Calu3 (cell line): ENCODE measurements at places on chromosomes 13 and 19.

GRCh38 chr13:69040898-69041297 lies 1066.7 kb upstream of the ATXN8OS start:
- no peaks in the 10 kb centered on the region for H3K36me3 ChIP-seq
- H3K27me3 ChIP-seq, result no peaks in the 10 kb centered on the region
- H3K4me1 ChIP-seq, result no peaks in the 10 kb centered on the region
- no peak for DNase-seq
- no peak overlapping the region for H3K4me3 ChIP-seq

DNA sequence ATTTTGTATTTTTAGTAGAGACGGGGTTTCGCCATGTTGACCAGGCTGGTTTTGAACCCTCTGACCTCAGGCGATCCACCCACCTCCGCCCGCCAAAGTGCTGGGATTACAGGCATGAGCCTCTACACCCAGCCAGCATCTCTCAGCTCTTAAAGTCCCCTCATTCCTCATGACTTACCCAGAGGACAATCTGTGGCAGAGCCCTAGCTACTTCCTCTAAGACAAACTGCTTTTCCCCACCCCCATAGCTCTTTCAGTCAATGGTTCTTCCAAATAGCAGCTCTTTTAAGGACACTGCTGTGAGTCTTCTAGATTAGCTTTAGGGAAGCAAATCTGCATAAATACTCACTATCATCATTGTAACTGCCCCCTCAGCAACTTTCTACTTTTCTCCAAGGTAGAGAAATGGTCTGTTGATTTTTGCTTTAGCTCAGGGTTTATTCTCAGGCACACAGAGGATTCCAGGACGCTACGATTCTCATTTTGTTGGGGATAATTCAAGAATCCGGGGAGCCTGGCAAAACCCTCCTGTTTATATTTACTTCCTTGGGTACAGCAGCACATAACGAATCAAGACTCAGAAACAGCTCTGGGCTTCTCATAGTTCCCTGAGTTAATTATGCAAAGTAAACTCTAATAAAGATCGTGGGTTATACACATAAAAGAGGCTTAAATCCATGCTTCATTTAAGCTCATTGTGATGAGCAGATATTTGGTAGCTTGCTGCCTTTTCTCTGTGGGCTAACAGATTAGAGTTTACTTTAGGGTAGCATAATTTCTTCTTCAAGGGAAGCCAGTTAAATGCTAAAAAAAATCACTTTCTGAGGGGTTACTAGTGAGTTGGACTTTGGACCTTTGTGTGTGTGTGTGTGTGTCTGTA lies 357.4 kb downstream of the TDRD3 start:
- H3K4me1 ChIP-seq, result no peaks in the 10 kb centered on the region
- no peak overlapping the region for H3K4me3 ChIP-seq
- no peaks in the 10 kb centered on the region for H3K36me3 ChIP-seq
- H3K27ac ChIP-seq, result no peak overlapping the region

- peaks cover 33% of the 10 kb centered on the region for H3K4me1 ChIP-seq
- peak overlapping the region; percentile 86 for H3K27ac ChIP-seq
- peak; percentile 77 for DNase-seq
- peaks cover 39% of the 10 kb centered on the region for H3K36me3 ChIP-seq
- peak overlapping the region; percentile 66 for H3K4me3 ChIP-seq
These were observed 2.7 kb downstream of the UHRF1 start for GRCh38 chr19:4911786-4912672.

- H3K4me1 ChIP-seq, result no peaks in the 10 kb centered on the region
- H3K4me3 ChIP-seq, result no peak within 1 kb of the TSS
- H3K27ac ChIP-seq, result no peak within 1 kb of the TSS
- peaks cover 5% of the 10 kb centered on the region for H3K36me3 ChIP-seq
These were observed at the start of gene ZNF578 for GRCh38 chr19:52453324-52454094. Gene ZNF578, plus strand, starts transcription at chr19:52453553. Its CDS starts 48,293 bp downstream, at chr19:52501846.

DNA sequence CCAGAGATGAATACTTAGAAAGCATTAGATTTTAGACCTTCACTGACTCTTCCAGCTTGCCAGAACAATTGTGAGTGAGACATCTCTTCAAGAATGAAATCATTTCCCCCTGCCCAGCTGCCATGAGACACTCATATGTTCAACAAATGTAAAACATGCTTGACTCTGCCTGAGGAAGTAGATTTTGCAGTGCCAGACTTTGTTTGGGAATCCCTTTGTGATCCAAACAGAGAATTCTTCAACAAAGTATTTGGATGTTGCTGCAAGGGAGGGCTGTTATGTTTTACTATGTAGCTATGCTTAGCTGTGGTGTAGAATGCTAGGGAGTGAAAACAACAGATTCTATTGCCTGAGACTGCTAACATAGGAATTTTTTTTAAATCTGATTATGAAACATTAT lies 416.4 kb downstream of the DCT start:
- DNase-seq, result no peak
- no peaks in the 10 kb centered on the region for H3K27me3 ChIP-seq
- H3K36me3 ChIP-seq, result no peaks in the 10 kb centered on the region
- H3K4me1 ChIP-seq, result no peaks in the 10 kb centered on the region

DNA sequence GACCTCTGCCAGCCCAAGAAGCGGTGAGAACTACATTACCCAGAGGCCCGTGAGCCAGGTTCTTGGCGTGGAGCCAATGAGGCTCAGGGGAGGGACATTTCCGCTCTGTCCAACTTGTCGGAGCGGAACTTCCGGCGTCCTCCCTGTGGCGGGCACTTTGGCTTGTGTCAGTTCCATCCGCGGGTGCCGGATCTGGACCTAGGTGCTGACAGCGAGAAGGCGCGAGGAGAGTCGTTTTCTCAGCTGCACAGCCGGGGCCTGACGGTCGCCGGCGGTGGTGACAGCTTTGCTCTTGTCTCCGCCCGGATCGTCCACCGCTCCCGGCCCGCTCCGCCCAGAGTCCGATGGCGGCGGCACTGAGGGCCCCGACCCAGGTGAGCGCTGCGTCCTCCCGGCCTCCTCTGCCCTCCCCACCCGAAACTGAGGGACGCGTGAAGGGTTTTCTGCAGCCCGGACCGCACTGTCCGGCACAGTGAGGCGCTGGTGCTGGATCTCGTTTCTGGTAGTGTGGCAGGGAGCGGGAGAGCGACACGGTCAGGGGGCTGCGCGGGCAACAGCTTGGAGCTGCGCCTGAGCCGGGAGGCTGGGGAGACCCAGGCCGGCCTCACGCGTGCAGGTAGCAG lies at the start of gene ZNF530:
TSS of gene ZNF530 (plus strand) at position 125 of the 623 bp plus-strand sequence. CDS start 4,461 bp downstream, outside the sequence.
- peaks cover 14% of the 10 kb centered on the region for H3K36me3 ChIP-seq
- peak; percentile 96 for DNase-seq
- peak within 1 kb of the TSS; percentile 46 for H3K27ac ChIP-seq
- peaks cover 12% of the 10 kb centered on the region for H3K4me1 ChIP-seq
- peak within 1 kb of the TSS; percentile 80 for H3K4me3 ChIP-seq

- peaks cover 25% of the 10 kb centered on the region for H3K36me3 ChIP-seq
- peaks cover 9% of the 10 kb centered on the region for H3K4me1 ChIP-seq
These were observed 671 bp downstream of the MCOLN1 start for GRCh38 chr19:7522923-7523667.

DNA sequence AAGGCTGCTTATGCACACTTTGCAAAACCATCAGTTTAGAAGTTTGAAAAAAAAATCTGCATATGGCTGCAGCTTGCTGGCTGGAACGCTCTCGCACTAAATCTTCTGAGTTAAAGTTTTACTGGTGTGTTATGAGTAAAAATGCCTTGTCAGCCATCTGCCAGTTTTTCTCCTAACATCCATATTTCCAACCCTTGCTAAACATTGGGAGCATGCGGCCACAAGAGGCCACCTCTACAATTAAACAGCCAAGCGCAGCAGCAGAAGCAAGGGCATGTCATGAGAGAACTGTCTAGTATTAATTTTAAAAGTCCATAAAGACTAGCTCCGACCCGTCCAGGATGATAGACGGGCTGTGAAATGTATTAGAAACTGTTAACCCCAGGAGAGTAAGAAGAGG lies 248.3 kb downstream of the TSHZ3 start:
- no peak for DNase-seq
- H3K4me1 ChIP-seq, result no peaks in the 10 kb centered on the region
- no peaks in the 10 kb centered on the region for H3K36me3 ChIP-seq
- H3K27ac ChIP-seq, result no peak overlapping the region
- H3K27me3 ChIP-seq, result no peaks in the 10 kb centered on the region

DNA sequence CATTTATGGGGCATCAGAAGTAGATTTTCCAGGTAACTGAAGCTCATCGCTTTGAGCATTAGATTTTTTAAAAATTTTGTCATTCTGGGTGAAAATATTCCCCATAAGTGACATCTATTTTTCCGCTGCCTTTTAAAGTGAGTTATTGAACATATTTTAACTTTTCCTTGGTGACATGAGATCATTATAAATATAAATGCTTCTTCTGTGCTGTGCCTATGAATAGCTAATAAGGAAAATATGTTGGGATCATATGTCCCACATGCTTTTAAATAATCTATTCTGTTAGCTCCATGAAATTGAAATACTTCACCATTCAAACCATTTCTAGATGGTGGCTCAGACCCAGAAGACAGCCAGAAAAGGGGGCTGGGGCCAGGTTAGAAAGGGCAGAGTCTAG lies 14.1 kb downstream of the ATP7B start:
- H3K4me1 ChIP-seq, result peaks cover 34% of the 10 kb centered on the region
- no peak overlapping the region for H3K4me3 ChIP-seq
- DNase-seq, result no peak

- no peaks in the 10 kb centered on the region for H3K4me1 ChIP-seq
- DNase-seq, result no peak
- H3K4me3 ChIP-seq, result no peak overlapping the region
- no peak overlapping the region for H3K27ac ChIP-seq
These were observed 1173.3 kb downstream of the PCDH17 start for GRCh38 chr13:58804832-58805231.

GRCh38 chr13:98324105-98324504 lies 147.0 kb upstream of the RNF113B start:
- no peaks in the 10 kb centered on the region for H3K4me1 ChIP-seq
- no peaks in the 10 kb centered on the region for H3K36me3 ChIP-seq
- H3K4me3 ChIP-seq, result no peak overlapping the region
- no peaks in the 10 kb centered on the region for H3K27me3 ChIP-seq
- DNase-seq, result no peak
- H3K27ac ChIP-seq, result no peak overlapping the region

DNA sequence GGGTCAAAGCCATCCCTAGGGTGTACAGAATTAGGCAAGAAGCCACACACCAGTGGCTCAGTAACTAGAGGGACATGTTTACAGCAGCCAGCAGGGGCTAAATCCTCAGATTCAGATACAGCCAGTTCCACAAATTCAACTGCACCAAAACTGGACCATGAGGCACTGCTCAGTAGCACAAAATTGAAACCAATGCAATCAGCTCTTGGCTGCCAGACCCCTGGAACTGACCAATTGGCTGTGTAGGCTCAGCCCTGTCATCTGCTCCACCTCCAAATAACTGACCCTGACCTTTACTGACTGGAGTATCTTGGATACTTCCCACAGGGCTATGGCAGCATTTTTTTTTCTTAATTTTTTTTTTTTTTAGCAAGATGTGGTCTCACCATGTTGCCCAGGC lies 226.5 kb downstream of the FOXO1 start:
- no peaks in the 10 kb centered on the region for H3K27me3 ChIP-seq
- no peak overlapping the region for H3K4me3 ChIP-seq
- H3K4me1 ChIP-seq, result no peaks in the 10 kb centered on the region
- DNase-seq, result no peak
- no peaks in the 10 kb centered on the region for H3K36me3 ChIP-seq
- no peak overlapping the region for H3K27ac ChIP-seq
